GM23338 (cell line): ENCODE measurements at places on chromosomes 12 and 14. TPM values are rescaled to one million over a fixed set of nuclear protein-coding genes. Genes with fewer than 3 reads are reported as not detected.
A peak's percentile ranks its signal among the peaks of the same experiment; 100 is the strongest.

NXPH4 gene
- polyA plus RNA-seq: 0.89 and 1.1 TPM in 2 replicates

PNMA1 gene
- polyA plus RNA-seq: 18.2 and 19.6 TPM in 2 replicates

MAP3K9 gene
- 5.3 and 5.8 TPM in 2 replicates for polyA plus RNA-seq

TMED8 gene
- 4.0 and 4.3 TPM in 2 replicates for polyA plus RNA-seq

GDF3 gene
- polyA plus RNA-seq: 31.7 and 32.0 TPM in 2 replicates

DNA sequence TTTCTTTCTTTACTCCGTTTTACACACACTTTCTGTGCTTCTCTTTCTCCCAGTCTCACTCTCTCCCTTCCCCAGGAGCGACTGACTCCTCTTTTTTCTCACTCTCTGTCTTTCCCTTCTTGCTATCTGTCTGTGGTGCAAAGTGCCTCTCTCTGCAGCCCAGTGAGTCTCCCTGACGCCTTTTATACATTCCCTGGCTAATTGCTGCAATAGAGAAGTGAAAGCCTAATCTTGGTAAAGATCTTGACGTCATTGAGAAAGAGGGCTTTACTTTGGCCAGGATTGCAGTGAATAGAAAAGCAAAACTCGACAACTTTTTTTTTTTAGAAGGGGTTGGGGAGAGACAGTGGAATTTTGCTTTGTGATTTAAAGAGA, 706 bp upstream of the DIO2 start:
- H3K27me3 ChIP-seq: no peaks in the 10 kb centered on the region
- H3K36me3 ChIP-seq: no peaks in the 10 kb centered on the region
- H3K4me3 ChIP-seq: peak overlapping the region; percentile 33
- no peak overlapping the region for H3K27ac ChIP-seq
- peak; percentile 18 for DNase-seq

GRCh38 chr12:54009171-54010052, 627 bp downstream of the HOXC8 start:
- peaks cover 100% of the 10 kb centered on the region for H3K27me3 ChIP-seq
- H3K27ac ChIP-seq: no peak overlapping the region
- no peak for DNase-seq
- H3K36me3 ChIP-seq: no peaks in the 10 kb centered on the region

GRCh38 chr12:97595426-97595831, 132.8 kb downstream of the RMST start:
- no peak for DNase-seq
- H3K27ac ChIP-seq: no peak overlapping the region
- H3K4me1 ChIP-seq: 0 out of 2 replicates have a peak, but pooled peaks cover 6% of the 10 kb centered on the region
- H3K4me3 ChIP-seq: no peak overlapping the region
- H3K36me3 ChIP-seq: no peaks in the 10 kb centered on the region

DNA sequence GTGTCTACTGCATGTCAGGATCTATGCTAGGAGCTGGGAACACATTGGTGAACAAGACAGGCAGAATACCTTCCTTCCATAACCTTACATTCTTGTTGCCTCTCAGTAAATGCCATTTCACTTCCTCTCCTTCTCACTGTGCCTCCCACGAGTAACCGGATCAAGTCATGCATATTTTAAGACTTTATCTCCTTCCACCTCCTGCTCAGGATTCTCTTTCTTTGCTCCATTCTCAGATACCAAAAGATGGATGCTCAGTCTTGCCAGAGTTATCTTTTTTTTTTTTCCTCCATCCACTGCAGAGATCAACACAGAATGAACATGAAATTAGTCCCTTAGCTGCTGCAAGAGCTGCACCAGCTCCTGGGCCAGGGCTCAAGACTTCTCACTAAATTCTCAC, 20.0 kb upstream of the APPL2 start:
- no peaks in the 10 kb centered on the region for H3K4me1 ChIP-seq
- no peak for DNase-seq
- no peaks in the 10 kb centered on the region for H3K36me3 ChIP-seq

DNA sequence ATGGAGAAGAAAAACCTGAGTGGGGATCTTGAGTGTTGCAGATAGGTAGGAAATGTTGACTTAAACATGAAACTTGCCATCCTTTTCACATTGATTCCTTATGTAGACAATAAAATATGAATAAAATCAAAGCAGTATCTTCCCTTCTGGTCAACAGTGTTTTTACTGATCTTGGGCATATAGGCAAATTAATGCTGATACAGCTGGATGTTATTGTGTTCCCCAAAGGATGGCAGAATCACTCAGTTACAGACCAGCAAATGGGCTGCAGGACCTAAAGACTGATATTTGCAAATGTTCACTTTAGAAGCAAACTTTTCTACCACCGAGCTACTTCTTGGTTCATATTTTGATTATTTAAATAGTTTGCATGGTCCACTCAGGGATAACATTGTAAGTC, 33.9 kb downstream of the MTHFD1 start:
- no peaks in the 10 kb centered on the region for H3K27me3 ChIP-seq
- peaks cover 77% of the 10 kb centered on the region for H3K36me3 ChIP-seq
- H3K27ac ChIP-seq: 0 out of 2 replicates have a peak overlapping the region, but pooled peaks have one; percentile 11
- DNase-seq: no peak

DNA sequence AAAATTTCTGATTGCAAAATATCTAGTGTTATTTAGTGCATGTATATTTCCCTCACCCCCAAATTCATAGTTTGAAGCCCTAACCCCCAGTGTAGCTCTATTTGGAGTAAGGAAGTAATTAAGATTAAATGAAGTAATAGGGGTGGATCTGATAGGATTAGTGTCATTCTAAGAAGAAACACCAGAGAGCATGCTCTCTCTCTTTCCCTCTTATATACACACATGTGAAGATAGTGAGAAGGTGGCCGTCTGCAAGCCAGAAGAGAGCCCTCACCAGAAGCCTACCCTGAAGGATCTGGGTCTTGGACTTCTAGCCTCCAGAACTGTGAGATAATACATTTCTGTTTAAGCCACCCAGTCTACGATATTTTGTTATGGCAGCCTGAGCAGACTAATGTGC, 120.3 kb downstream of the TMEM30B start:
- H3K36me3 ChIP-seq: no peaks in the 10 kb centered on the region
- H3K27ac ChIP-seq: no peak overlapping the region
- H3K4me3 ChIP-seq: no peak overlapping the region
- H3K27me3 ChIP-seq: no peaks in the 10 kb centered on the region
- DNase-seq: no peak

GRCh38 chr12:83093426-83093825, 406.7 kb downstream of the TMTC2 start:
- H3K27me3 ChIP-seq: no peaks in the 10 kb centered on the region
- no peak overlapping the region for H3K4me3 ChIP-seq
- H3K36me3 ChIP-seq: no peaks in the 10 kb centered on the region
- peaks cover 19% of the 10 kb centered on the region for H3K4me1 ChIP-seq
- H3K27ac ChIP-seq: no peak overlapping the region

- H3K27me3 ChIP-seq: peaks cover 11% of the 10 kb centered on the region
- H3K36me3 ChIP-seq: no peaks in the 10 kb centered on the region
- DNase-seq: peak; percentile 85
- H3K27ac ChIP-seq: no peak overlapping the region
- no peaks in the 10 kb centered on the region for H3K4me1 ChIP-seq
These were observed 304.1 kb upstream of the SSTR1 start for GRCh38 chr14:37903343-37904191.

DNA sequence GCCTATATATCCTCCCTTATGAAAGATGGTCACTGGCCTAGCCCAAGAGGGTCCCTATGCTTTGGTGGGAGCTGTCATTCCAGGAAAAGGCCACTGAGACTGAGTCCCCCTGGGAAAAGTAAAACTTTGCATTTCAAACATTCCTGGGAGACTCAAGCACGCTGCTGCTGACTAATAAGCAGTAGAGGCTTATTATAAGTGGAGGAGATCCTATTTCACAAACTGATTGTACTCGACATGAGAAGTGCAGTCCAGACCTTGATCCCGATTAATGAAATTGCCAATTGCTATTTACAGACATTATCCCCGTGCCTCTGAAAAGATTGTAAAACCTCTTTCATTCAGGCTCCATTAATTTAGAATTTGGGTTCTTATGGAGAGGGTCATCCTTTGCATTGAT, 96.6 kb downstream of the EMP1 start:
- no peak for DNase-seq
- H3K4me1 ChIP-seq: no peaks in the 10 kb centered on the region
- no peak overlapping the region for H3K4me3 ChIP-seq
- H3K36me3 ChIP-seq: no peaks in the 10 kb centered on the region
- no peak overlapping the region for H3K27ac ChIP-seq

- H3K27ac ChIP-seq: no peak overlapping the region
- no peaks in the 10 kb centered on the region for H3K27me3 ChIP-seq
- H3K4me1 ChIP-seq: no peaks in the 10 kb centered on the region
- H3K4me3 ChIP-seq: no peak overlapping the region
- DNase-seq: no peak
- no peaks in the 10 kb centered on the region for H3K36me3 ChIP-seq
These were observed 683.4 kb downstream of the SLC16A7 start for GRCh38 chr12:60279221-60279620.

DNA sequence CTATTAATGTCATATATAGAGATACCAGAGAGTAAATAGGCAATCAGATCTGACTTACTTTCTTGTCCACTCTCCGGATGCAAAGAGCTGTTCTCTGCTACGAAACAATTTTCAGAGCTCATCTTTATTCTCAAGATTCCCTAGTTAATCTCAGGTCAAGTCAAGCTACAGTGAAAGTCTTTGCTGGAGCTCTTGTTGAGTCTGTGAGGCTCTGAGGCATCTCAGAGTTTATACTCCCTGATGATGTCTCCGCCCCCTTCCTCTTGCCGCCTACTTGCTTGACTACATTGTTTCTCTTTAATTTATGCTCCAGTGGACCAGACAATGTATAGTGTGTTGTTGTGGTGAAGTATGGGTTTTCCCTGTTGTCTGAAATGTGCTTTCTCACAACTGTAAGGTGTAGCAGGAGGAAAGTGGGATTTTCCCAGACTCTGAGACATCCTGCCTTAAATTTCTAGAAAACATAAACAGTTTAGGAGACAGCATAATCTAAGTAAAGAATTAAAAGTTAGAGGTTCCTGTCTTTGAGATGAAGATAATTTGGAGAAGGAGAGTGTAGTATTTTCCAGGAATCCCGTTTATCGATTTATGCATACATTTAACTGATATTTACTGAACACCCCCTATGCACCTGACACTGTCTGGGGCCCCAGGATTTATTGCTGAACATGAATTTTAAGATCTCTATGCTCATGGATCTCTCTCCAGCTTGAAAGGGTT, at the start of gene CD69:
Gene CD69, minus strand, starts transcription at position 203 of the 720 bp plus-strand sequence. Its CDS starts 81 bp downstream, at position 122.
- H3K4me3 ChIP-seq: no peak within 1 kb of the TSS
- H3K27me3 ChIP-seq: no peaks in the 10 kb centered on the region
- no peaks in the 10 kb centered on the region for H3K36me3 ChIP-seq
- H3K27ac ChIP-seq: no peak within 1 kb of the TSS
- peaks cover 11% of the 10 kb centered on the region; the same call in 1 of the 2 replicates for H3K4me1 ChIP-seq

DNA sequence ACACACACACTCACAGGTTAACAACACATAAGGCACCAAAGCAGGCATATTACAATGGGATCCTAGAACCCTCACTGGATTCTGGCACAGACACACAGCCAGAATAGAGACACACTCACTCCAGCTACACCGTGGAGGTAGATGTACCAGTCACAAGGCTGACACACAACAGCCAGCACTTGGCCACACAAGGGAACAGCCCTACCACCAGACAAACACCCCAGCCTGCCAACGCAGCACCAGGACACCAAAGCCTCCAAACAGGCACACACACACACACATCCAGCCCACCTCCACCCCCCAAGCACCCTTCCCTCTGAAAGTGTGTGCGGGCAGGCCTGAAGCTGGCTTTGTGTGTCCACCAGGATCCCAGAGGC, 10.9 kb upstream of the ITGB7 start:
- H3K27ac ChIP-seq: peak overlapping the region; percentile 91
- H3K36me3 ChIP-seq: peaks cover 3% of the 10 kb centered on the region; the same call in 1 of the 2 replicates
- H3K27me3 ChIP-seq: peaks cover 12% of the 10 kb centered on the region
- peak; percentile 10 for DNase-seq
- H3K4me3 ChIP-seq: peak overlapping the region; percentile 95

- H3K4me1 ChIP-seq: no peaks in the 10 kb centered on the region
- no peaks in the 10 kb centered on the region for H3K27me3 ChIP-seq
- DNase-seq: no peak
- H3K36me3 ChIP-seq: no peaks in the 10 kb centered on the region; the same call in 1 of the 2 replicates
- H3K27ac ChIP-seq: no peak overlapping the region
- H3K4me3 ChIP-seq: no peak overlapping the region
These were observed 48.5 kb downstream of the CDC42BPB start for GRCh38 chr14:103008768-103009357.

GRCh38 chr12:26786865-26787514, 46.0 kb downstream of the ITPR2 start:
- H3K4me3 ChIP-seq: no peak overlapping the region
- DNase-seq: no peak
- no peaks in the 10 kb centered on the region; the same call in none of the 2 replicates for H3K36me3 ChIP-seq
- no peak overlapping the region for H3K27ac ChIP-seq

DNA sequence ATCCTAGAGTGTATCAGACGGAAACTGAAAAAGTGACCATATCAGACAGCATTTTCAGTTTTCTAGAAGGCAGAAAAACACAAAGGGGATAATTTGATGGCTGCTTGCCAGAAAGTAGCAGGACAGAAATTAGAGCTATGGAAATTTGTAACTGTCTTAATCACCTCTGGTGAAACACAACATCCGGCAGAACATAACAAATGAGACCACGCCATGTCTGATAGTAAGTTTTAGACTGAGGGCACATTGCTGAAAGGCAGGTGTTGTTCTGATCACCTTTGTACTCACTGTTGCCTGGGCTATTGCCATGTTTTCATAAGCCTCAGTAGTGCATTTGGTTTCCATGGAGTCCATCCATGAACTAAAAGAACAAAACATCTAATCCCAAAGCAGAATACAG, 290.3 kb downstream of the PAWR start:
- H3K27me3 ChIP-seq: no peaks in the 10 kb centered on the region
- H3K4me3 ChIP-seq: no peak overlapping the region
- no peaks in the 10 kb centered on the region for H3K36me3 ChIP-seq
- H3K27ac ChIP-seq: no peak overlapping the region
